ENCODE measurements at places on chromosomes 7 and 10.
A peak's percentile ranks its signal among the peaks of the same experiment; 100 is the strongest.

DNA sequence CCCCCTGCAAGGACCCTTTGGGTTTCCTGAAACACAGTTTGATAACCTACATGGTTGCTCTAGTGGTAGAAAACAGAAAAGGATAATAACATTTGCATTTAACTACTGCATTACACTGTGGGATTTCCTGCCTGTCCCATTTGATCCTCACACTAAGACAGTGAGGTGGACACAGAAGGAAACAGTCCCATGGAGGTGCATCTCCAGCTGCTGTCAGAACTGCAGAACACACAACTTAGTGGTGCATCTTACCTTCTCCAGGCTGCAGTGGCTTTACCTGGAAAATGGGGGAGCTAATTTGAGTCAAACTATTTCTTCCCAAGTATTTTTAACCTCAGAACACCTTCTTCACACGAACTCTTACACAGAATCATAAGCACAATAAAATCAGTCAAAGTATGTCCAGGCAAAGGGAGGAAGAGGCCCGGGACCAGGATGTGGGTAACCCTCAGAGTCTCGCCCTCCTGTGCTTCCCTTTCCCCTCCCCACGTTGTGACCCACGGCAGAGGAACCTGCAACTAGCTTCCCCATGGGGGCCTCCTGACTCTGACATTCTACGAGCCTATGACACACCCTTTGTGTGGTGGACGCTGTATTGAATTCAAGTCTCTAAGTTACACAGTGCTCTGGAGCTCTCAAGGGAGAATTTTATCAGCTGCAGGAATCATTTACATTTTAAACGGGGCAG is 33.7 kb downstream of the SCRN1 start:
- peak; percentile 2 for DNase-seq

DNA sequence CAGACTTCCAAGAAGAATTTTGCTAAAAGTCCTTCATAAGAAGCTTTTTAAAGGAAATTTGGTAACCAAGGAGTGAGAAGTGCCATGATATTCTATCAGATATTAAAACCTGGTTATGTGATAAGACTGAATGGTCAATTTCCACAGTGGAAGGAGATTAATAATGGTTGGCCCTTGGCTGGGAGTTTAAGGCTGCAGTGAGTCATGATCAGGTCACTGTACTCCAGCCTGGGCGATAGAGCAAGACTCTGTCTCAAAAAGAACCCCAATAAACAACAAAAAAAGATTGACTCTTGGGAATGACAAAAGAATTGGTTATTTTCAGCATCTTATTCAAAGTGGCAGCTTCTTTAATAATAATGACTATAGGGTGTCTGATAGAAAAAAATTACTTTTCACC is 37.2 kb downstream of the EXOC4 start:
- no peak for DNase-seq

DNA sequence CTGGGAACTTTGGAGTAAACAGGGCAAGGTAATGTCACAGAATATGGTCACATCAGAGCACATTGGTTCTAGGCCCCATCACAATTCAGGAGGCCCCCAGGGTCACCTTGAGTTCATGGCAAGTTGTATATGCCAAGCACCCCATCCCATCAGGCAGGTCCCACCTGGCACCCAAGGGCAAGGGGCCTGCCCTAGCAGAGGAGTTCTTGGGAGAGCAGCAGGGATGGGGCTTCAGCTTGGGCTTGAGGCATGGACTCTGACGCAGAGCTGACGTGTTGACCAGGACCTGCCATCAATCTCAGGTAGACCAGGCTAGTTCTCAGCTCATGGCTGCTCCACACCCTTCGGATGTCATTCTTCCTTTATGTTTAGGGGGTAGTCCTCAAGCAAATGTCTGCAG is 20.9 kb downstream of the PLAC9 start:
- DNase-seq: no peak

DNA sequence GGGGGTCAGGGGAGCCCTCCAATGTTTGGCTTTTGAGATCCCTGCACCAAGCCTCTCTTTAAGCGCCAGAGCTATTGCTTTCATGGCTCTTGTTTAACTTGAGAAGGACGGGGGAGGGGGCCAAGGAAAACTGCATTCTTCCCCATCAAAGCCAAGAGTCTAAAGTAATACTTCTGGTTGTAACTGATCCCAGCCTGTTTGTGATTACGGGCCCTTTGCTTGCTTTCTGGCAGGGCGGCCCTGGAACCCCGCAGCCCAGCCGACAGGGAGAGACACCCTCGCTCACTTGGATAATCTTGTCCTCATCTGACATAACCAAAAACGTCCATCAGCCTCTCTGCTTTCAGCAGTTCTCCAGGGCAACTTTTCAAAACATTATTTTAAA is 154.7 kb downstream of the NEURL1 start:
- DNase-seq: no peak

GRCh38 chr10:35498693-35499092 is 106.4 kb upstream of the GJD4 start:
- DNase-seq: no peak

GRCh38 chr10:117259279-117259678 is 18.4 kb downstream of the SLC18A2 start:
- DNase-seq: no peak

DNA sequence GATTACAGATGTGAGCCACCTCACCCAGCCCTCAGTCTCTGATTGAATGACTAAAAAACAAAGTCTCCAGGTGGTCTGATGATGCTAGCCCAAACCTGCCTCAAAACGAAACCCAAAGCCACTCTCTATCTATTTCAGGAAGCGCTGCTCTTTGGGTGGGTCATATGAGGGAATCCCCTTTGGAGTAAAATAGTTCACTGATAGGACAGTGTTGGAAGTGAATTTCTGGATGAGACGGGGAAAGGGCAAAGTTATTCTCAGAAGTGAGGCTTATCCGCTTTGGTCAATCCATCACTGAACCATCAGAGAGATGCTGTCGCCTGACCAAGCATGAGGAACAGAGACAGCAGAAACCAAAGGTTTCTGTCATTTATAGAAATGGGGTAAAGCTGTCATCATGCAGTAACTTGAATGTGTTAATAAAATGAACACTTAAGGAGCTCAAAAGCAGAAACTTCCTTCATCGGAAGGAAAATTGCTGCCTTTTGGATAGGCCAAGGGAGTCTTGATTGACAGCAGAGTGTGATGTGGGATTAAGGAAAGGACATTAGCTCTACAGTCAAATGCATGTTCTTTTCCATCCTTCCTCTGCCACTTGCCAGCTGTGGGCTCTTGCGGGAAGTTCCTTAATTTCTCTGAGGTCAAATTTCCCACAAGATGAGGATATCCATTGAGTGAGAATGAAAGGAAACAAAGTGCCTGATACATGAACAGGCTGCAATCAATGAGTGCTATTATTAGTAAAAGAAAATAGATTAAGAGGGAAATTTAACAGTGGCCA is 64.9 kb upstream of the C1QL3 start:
- DNase-seq: no peak

DNA sequence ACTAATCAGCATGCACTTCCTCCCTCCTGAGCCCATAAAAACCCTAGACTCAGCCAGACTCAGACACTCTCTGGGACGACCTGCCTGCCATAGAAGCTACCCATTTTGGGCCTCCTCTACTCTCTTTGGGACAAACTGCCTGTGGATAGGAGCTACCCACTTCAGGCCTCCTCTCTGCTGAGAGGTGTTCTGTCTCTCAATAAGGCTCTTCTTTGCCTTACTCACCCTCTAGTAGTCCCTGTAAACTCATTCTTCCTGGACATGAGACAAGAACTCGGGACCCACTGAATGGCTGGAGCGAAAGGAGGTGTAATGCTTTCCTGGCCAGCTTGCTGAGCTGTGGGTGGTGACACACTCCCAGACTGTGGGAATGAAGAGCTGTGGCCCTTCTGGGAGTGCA is 424.8 kb upstream of the FZD8 start:
- DNase-seq: no peak

- DNase-seq: peak; percentile 58
Observed at GRCh38 chr10:124153023-124153826, 59.8 kb upstream of the CHST15 start.

GRCh38 chr7:117682681-117683385 is 190.4 kb downstream of the CTTNBP2 start:
- no peak for DNase-seq

GRCh38 chr7:133836666-133837065 is 290.5 kb upstream of the LRGUK start:
- no peak for DNase-seq

Measured in naive thymus-derived CD8-positive, alpha-beta T cell (primary cell).